ENCODE measurements at places on chromosomes 3 and 15.

GRCh38 chr3:156792945-156793344 is 33.2 kb upstream of the LEKR1 start:
- DNase-seq = no peak

DNA sequence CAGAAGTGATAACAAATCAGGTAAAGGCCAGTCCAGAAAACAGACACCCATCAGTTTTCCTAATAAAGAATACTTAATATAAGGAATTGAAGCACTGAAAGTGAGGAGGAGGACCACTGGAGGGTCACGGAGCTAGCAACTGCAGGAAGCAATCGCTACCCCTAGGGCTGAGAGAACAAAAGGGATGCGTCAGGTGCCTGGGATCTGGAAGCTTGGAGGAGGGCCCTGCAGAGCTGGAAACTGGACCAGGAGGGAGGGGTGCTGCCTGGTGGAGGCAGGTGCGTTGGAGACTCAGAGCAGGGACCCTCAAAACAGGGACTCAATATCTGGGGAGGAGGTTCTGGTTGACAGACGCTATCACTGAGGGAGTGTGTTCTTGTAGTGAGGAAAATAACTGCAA is 308.1 kb upstream of the RASGRP1 start:
- no peak for DNase-seq

GRCh38 chr3:44206261-44206660 is 35.4 kb upstream of the TOPAZ1 start:
- DNase-seq = no peak

GRCh38 chr3:194900854-194901522 is 215.3 kb downstream of the FAM43A start:
- no peak for DNase-seq

DNA sequence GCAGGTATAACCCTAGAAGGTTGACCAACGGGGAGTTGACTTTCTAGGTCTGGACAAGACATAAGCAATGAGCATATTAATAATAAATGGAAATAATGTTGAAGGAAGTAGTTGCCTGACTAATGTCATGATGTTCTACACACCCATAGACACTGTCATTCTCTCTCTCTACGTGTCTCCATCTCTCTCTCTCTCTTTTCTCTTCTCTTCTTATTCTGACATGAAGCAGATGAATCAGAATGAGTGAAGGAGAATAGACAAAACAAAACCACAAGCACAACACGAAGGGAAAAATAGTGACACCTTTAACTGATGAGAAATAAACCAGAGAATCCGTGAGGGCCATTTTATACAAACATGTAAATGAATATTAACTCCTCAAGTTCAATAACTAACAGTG is 26.7 kb upstream of the CCDC80 start:
- no peak for DNase-seq

DNA sequence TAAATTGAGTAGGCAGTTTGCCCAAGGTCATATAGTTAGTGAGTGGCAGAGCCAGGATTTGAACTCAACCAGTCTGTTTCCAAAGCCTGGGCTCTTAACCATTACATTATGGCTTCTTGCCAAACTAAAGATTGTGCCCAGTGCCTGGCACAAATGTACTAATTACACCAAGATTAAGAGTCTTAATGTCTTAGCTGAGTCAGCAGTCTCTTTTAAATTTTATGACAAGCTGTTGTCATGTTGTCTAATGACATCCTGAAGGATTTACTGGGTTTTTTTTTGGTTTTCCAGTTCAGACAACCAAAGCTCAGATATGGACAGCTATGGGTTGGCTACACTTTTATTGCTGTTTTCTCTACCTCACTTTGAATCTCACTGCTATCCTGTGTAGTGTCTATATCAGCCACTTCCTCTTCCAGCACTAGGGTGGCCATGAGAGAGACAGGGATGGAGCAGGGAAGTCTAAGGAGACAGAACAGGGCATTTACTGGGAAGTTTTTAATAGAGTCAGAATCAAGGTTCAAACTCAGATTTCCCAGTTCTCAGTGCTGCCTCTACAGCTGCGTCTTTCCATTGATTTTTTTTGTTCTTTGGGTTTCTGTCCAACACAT is 10.5 kb downstream of the FBXL2 start:
- no peak for DNase-seq

GRCh38 chr15:94671858-94672532 is 440.6 kb downstream of the MCTP2 start:
- DNase-seq = peak; percentile 22

GRCh38 chr3:138219255-138219654 is 32.2 kb downstream of the ARMC8 start:
- DNase-seq = no peak

DNA sequence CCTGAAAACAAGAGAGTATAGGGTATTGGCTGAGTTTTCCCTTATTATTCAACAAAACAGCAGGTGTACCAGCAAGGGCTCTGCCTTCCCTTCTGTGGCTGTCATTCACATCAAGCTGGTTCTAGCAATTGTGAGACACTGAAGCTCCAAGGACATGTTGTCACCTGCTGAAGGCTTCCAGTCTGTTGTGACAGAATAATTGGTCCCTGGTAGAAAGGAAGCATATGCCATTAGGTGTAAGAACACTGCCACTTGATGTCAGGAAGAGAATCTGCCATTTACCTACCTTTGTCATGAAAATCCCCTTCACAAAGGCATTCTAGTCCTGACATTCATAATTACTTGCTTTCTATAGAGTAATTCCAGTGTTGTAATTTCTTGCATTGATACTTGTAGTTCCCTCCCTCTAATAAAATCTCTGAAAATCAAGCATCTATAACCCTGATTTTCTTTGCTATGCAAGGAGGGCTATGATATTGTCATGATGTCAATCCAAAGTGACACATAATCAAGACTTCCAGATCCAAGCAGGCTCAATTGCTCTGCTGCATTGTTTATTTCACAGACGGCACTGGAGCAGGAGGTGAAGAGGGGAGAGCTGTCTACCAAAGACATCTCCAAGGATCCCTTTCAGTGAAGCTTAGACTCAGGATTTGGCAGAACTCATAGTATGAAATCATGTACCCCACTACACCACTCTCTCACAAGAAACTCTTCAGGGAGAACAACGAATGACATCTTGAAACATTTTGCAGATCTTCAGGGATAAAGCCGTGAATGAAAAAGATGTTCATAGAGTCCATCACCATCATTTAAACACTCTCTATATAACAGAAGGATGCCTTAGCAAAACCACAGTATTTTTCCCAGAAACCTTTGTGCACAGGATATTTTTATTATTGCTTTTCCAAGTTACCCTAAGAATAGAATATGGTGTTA is 425.3 kb downstream of the RBMS3 start:
- no peak for DNase-seq

DNA sequence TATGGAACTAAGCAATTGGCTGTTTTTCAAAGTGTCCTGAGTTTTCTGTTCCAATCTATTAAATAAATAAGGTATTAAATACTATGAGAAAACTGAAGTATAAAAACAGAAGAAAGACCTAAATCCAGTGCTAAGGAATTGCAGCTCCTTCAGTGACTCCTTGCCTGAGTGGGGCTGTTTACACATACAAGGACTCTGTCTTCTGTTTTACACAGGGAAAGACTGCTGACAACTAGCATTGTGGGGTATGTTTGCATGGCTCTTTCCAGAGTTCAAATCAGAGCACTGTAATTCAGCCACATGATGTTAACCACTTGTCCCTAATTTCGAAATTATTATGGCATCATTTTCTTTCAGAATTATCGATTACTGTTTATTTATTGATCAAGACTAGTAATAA is 31.3 kb upstream of the MEIS2 start:
- DNase-seq = no peak

DNA sequence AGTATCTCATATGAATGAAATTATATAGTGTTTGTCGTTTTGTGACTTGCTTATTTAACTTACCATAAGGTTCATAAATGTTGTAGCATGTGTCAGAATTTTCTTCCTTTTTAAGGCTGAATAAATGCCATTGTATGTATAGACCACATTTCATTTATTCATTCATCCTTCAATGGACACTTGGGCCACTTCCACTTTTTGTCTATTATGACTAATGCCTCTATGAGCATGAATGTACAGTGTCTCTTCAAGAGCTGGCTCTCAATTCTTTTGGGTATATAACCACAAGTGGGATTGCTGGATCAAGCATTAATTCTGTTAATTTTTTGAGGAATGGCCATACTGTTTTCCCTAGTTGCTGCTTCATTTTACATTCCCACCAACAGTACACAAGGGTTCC is 156.1 kb downstream of the VPS8 start:
- DNase-seq = no peak
